Endothelial cell (in vitro differentiated cells): ENCODE measurements at places on chromosomes 13 and 19.

- peak; percentile 63 for DNase-seq
Observed at GRCh38 chr19:1251330-1252220, 3.2 kb downstream of the MIDN start.

DNA sequence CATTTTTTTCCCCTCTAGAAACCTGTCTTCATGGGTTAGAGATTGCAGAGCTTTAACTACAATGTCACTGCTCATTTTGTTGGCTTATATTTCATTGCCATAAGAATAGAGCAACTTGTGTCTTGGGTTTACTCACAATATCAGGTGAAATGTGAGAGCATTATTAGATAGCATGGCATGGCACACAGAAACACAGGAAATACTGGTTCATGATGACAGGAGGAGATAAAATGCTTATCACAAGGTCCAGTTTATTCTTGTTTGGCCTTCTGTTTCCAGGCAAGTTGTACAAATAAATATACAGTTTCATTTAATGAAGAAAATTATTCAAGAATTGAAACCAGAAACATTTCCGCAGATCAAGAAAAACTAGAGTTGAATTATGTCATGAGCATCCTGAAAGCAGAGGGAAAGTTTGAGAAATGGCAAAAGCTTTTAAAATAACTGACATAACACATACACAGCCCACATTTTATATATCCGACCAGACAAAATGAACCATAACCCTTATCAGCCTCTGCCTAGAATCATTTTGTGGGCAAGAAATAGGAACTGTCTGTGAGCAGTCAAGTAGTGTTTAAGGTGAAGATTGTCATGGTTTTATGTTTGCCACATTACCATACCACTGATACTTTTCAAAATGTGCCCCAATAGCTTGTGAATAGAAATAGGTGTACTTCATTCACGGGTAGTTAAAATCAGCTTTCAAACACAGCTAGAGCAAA is 297.9 kb upstream of the ARGLU1 start:
- DNase-seq: no peak

DNA sequence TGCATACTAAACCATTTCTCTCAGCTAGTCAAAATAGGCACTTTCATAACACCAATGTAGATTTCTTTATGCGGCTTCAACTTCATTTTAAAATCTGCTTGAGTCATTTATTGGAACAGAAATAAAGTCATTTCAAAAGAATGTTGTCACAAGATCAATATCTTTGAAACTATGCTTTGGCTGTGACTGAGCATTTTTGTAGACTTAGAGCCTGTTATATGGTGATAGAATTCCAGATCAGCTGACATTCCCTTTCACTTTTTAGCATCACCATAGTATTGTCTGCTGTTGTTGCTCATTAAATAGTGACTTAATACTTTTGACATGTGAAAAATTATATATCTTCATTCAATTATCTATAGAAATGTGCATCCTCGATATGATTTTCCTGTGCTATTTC is 279.2 kb upstream of the PRR20A start:
- no peak for DNase-seq

- no peak for DNase-seq
Observed at GRCh38 chr13:75071796-75072195, 410.2 kb downstream of the TBC1D4 start.
